ENCODE measurements at places on chromosomes 3 and 15. TPM values are rescaled to one million over a fixed set of nuclear protein-coding genes. Genes with fewer than 3 reads are reported as not detected.

EXD1 gene
- total RNA-seq: not detected

NR1I2 gene
- 4.4 TPM for total RNA-seq

IL12A gene
- total RNA-seq: 0.69 TPM

GP9 gene
- total RNA-seq: not detected

ECE2 gene
- 0.24 TPM for total RNA-seq

CCDC12 gene
- total RNA-seq: 35.1 TPM
